ENCODE measurements at places on chromosomes 7 and 10.
A peak's percentile ranks its signal among the peaks of the same experiment; 100 is the strongest.

DNA sequence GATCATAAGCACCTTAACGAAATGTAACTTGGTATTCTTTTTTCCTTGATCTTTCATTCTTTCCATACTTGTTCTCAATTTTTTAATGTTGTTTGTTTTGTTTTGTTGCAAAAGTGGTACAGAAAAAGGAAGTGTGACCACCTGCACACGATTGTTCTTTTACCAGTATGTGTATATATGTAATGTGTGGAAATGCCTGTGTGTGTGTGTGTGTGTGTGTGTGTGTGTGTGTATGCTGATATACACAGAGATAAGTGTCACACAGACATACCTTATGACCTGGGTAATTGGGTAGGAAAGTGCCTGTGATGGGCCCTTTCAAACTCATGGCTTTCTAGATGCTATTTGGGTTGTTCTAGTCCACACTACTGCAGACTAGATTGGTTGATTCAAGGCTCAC is 14.0 kb downstream of the INHBA start:
- peak; percentile 40 for DNase-seq

- DNase-seq: no peak
Observed at GRCh38 chr10:7343040-7343439, 67.8 kb downstream of the SFMBT2 start.

- no peak for DNase-seq
Observed at GRCh38 chr10:131125511-131126225, 185.9 kb downstream of the TCERG1L start.

DNA sequence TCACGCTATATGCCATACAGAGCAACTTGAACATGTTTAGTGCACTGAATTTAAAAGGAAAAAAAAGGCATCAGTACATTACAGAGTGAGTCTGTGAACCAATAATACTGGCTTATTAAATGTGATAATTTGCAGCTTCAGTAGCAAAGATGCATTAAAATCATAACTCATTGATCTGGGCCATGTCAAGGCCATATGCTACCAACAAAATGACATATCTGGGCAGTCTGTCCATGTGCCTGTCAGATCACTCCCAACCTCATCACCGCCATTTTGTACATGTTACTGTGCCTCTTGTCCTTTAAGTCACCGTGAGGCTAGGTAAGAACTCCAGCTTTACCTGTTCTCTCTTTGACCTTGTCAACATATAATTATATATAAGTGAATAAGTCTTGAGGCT is 307.4 kb upstream of the LRGUK start:
- DNase-seq: no peak

GRCh38 chr7:79093421-79093820 is 360.0 kb downstream of the MAGI2 start:
- no peak for DNase-seq

DNA sequence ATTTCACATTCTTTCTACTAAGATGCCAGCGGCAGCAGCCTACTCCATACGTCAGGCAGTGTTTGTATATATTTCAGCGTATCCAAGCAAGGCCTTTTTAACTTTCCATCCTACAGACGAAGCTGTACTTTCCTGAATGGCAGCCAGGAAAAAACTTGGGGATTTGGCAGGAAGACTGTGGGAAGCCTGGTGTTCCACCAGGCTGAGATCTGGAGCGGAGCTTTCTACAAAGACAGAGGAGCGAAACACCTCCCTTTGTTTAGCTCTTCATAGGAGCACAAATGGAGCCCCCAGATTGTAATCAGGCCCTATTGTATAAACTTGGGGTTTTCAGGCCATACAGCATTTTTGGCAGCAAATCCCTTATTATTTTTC is 143.8 kb downstream of the TES start:
- DNase-seq: no peak

GRCh38 chr10:7260412-7260900 is 150.4 kb downstream of the SFMBT2 start:
- peak; percentile 83 for DNase-seq

GRCh38 chr10:102069071-102069470 is 3.9 kb downstream of the HPS6 start:
- peak; percentile 66 for DNase-seq

Data from inflammatory macrophage treated with lipopolysaccharide for 4 hours (primary cell).